Esophagus squamous epithelium (tissue), 5 donors: ENCODE measurements at places on chromosomes 7 and 10.

DNA sequence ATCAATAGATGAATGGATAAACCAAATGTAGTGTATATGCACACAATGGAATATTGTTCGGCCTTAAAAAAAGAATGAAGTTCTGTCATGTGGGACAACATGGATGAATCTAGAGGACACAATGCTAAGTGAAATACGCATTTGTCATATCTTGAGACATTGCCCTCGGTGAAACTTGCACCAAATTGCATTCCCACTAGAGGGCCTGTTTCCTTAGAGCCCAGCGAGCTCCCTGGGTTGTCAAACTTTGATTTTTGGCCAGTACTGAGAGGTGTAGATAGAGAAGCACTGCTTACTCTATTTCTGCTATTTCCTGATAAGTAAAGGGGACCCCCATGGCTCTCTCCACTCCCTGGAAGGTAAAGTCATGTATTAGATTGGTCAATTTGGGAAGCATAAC, 157.1 kb downstream of the GPAM start:
- no peak for DNase-seq

GRCh38 chr10:21330628-21331020, 194.9 kb downstream of the SKIDA1 start:
- no peak for DNase-seq

DNA sequence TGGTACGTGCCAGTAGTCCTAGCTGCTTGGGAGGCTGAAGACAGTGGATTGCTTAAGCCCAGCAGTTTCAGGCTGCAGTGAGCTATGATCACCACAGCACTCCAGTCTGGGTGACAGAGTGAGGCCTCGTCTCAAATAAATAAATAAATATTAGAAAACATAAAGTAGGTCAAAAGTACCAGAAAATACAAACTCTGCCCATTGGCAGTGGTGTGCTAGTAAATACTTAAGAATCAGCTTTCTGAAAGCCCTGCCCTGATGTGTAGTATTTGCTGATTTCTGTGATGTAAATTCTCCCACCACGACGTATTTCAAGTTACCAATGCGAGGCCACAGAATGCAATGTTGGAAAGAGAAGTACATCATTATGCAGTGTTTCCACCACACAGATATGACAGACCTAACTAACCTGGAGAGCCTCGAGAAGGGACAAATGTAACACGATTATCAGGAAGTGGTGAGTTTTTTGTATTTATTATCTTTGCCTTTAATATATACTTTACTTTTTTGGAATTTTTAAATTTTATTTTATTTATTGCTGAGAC, 11.8 kb upstream of the MAP3K8 start:
- no peak for DNase-seq

GRCh38 chr10:92011560-92012214, 88.1 kb downstream of the BTAF1 start:
- DNase-seq = no peak

DNA sequence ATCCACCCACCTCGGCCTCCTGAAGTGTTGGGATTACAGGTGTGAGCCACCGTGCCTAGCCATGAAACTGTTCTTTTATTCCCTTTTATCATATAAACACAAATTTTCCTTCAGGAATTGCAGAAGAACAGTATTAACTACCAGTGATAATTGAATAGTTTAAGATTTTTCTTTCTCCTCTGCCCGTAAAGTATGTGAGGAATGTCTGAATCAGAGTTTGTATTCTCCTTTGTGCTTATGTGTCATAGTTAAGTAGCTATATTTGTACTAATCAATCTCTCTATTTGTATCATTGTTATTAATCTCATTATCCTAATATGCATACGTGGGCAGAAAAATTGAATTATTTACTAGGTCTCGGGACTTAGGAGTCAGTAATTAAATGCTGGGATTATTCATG, 83.6 kb downstream of the ZNF277 start:
- no peak for DNase-seq

- no peak for DNase-seq
Observed at GRCh38 chr7:957418-958220, 3.1 kb upstream of the ADAP1 start.

- DNase-seq = no peak
Observed at GRCh38 chr10:20181434-20181833, 365.2 kb downstream of the PLXDC2 start.

- peak; percentile 22 for DNase-seq
Observed at GRCh38 chr7:101717628-101718357, 88.7 kb upstream of the MYL10 start.

GRCh38 chr7:71854546-71855397, 557.4 kb downstream of the CALN1 start:
- no peak for DNase-seq

- DNase-seq = no peak
Observed at GRCh38 chr10:95691281-95691680, 2.4 kb downstream of the TCTN3 start.

GRCh38 chr7:143512488-143513340, 35.0 kb downstream of the TAS2R41 start:
- DNase-seq = no peak

- no peak for DNase-seq
Observed at GRCh38 chr10:23314835-23315239, 29.8 kb downstream of the C10orf67 start.

GRCh38 chr7:136698231-136698630, 170.2 kb upstream of the CHRM2 start:
- no peak for DNase-seq

DNA sequence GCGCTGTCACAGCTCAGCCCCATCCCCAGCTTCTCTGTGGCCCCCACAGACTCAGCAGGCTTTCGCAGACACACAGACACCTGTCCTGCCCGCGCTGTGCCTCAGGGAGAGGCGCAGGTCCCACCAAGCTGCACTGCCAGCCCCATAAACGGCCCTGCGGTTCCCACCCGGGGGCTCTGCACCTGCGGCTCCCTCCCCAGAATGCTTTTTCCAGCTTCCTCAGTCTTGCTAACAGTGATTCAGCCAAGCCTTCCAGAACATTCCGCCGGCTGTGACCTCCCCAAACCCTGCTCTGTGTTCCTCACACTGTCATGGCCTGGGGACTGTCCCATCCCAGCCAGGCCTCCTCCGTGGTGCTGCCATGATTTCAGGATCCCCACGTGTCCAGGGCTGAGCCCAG, 27.8 kb upstream of the TNRC18 start:
- no peak for DNase-seq

DNA sequence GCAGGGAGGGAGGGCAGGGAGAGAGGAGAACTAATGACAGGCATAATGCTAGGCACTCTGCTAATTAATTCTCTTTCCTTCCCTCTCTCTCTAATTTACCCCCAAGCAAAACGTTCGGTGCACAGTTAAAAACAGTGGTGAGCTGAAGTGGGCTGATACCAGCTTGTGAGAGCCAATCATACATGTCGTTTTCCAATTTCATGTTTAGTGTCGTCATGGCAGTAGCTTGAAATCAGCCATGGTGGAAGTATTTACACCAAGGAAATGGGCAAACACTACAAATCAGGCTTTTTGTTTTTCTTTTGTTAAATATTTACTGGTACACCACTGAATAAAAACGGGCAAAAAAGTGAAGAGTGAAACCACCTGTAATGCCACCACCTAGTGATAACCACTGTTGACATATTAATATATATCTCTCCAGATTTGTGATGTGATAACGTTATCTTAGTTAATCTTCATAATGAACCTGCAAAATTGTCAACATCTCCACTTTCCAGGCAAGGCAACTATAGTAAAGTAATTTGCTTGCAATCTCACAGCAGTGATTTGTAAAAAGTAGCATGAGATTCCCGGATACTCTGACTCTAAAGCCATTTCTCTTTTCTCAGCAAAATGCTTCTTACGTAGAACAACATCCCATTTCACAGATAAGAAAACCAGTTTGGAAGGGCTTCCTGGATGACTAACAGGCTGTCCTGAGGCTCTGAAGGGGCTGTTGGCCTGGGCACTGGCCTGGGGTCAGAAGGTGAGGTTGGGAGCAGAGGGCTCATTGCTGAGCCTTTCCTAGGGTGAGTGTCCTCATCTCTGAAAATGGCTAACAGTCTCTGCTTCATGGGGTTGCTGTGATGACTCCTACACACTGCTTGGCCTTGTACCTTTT, 83.7 kb downstream of the ATXN7L1 start:
- DNase-seq = no peak

- DNase-seq = no peak
Observed at GRCh38 chr7:104230606-104231005, 22.8 kb upstream of the ORC5 start.

GRCh38 chr7:30973292-30973691, 9.5 kb downstream of the GHRHR start:
- DNase-seq = no peak

DNA sequence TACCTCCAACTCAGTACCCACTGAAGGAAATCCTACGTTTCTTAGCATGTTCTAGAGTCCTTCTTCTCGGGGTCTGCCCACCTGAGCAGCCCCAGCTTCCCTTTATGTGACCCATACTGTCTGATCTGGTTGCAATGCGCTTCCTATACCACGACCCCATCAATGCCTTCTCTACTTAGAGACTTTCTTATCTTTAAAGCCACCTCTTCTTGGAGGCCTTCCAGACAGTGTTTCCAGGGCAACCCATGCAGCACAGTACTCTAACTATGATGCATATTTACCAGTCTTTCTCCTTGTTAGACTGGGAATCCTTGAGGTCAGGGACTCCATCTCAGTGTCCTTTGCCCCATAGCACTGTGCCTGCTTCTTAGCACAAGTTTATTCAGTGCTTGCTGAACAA, 54.5 kb upstream of the SLF2 start:
- DNase-seq = no peak
